BE2C (cell line): ENCODE measurements at places on chromosomes 12 and 14.

DNA sequence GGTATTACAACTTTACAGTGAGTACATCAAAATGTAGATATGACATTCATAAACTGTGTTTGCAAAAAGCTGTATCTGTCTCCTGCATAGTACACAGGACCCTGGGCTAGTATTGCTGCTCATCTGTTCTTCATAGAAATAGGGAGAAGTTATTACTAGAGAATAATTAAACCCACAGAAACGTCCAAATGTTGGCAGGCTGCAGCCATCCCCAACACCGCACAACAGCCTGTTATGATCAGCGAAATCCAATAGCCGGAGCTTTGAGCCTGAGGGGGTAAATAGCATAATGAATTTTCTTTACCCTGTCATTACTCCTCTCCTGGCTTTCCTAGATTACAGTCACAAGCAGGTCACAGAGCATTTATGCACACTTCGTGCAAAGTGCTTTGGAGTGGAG, 178.0 kb downstream of the DACT1 start:
- DNase-seq = no peak

DNA sequence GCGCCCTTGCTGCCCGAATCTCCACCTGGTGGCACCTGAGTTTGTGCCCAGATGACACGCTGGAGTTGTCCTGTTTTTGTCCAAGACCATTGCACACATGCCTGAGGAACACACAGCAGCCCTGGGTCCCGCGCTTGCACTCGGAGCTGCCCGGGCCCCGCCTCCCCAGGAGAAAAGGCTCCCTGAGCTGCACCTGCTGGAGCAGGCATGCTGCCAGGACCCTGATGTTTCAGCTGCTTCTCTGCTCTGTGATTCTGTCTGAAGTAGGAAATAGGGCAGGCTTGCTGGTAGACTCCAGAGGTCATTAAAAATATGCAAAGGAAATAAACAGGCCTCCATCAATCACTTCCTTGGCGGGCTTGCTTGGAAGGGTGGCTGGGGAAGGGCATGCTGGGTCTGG, 271.6 kb downstream of the CACNA1C start:
- DNase-seq = peak; percentile 52

GRCh38 chr12:13745111-13745860, 236.1 kb downstream of the GRIN2B start:
- no peak for DNase-seq

GRCh38 chr12:96198965-96199364, 4.8 kb downstream of the ELK3 start:
- DNase-seq = no peak

DNA sequence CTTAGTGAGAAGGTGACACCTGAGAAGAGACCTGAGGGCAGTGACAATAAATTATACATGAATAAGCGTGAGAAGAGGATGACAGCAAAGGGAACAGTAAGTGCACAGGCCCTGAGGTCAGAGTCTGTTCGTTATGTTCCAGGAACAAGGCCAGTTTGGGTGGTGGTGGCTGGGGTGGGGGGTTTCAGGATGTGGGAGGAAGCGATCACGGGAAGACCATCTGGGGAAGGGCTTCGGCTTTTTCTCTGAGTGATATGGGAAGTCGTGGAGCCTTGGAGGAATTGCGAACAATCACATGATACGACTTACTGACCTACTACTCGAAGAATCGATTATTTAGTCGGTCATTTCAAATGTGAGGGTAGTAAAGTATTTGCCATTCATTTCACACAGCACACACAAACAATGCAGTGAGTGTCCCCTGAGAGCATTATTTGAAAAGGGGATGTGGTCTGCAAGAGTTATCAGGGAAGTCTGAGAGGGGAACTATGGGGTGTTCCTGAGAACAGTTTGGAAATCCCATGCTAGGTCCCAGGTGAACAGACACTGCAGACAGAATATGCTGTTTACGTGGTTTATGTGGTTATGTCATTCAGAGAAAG, 94.7 kb downstream of the SLC38A1 start:
- DNase-seq = no peak

GRCh38 chr14:34220921-34221320, 241.1 kb downstream of the SPTSSA start:
- no peak for DNase-seq

DNA sequence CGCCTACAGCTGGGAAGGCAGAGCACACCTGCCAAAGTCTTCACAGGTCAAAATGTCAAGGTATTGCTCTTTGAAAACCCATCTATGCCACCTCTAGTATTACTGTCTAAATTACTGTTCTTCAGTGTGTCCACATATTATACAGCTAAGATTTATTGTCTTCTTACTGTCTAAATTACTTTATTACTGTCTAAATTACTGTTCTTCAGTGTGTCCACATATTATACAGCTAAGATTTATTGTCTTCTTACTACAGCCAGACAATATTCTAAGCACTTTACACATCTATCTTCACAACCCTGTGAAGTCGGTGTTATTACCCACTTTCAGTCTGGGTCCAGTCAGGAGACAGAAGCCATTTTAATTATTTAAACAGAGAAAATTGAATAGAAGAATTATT, 173.9 kb downstream of the MYRFL start:
- no peak for DNase-seq

- no peak for DNase-seq
Observed at GRCh38 chr12:8780389-8780788, 42.0 kb upstream of the A2ML1 start.

DNA sequence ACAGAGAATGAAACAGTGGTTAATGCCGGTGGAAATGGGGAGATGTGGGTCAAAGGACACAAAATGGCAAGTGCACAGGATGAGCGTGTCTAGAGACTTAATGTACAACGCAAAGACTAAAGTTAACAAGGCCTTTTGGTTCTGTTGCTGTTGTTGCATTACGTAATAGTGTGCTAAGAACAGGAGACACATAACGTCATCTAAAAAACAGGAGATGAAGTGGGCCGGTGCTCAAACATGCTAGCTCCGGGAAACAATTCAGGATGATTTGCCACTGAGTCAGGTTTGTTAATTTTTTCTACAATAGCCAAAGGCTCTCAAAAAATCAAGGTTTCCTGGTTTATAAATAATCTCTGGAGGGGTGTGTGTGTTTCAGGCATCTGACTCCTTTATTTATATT, 55.5 kb downstream of the ETV6 start:
- no peak for DNase-seq

GRCh38 chr12:66304296-66304900, 2.1 kb downstream of the HELB start:
- DNase-seq = no peak

DNA sequence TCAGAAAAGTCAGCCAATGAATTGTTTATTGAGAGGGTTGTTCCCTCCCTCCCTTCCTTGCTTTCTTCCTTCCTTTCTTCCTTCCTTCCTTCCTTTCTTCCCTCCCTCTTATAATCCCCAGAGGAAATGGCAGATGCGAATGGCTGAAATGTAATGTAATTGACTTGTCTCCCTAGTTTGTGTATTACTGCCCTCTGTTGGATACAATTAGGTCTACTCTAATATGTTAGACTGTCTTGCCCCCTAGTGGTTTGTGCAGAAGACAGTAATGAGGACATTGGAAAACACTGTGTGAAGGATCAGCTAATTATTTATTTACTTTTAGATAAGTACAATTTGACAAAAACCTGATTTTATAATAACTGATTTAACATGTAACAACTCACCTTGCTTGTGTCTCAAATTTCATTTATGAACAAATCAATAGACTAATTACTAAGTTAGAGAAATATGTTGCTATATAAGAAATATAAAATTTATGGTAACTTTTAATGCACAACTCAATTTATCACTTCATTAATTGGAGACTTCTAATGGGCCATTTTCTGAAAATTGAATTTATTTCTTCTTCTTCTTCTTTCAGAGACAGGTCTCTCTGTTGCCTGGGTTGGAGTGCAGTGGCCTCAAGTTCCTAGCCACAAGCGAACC, 229.8 kb upstream of the LRIG3 start:
- peak; percentile 13 for DNase-seq
